ENCODE measurements at places on chromosomes 2 and 18.

DNA sequence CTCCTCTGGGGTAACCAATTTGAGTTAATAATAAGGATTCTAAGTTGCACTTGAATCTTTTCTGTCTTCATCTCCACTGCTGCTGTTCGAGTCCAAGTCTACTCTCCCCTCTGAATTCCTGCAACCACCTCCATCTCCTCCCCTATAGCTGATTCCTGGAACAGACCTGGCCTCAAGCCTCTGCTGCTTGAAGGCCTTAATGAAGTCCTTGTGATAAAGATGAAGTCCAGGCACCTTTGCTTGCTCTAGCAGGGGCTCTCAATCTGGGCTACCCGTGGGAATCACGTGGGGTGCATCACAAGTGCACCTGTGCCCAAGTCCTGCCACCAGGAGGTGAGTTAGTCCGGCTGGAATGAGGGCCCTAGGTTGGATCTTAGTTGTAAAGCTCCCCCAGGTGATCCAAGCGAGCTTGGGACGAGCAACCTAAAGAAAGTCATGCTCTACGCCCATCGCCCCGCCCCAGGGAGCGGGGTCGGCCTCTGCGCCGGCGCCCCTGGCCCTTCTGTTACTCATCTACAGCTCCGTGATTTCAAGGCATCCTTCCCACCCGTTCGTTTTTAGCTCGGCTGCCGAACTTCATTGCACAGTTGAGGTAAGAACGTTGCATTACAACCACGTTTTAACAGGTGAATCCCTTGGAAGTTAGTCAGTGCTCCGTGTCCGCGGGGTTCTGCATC lies 905 bp upstream of the IAH1 start:
- no peak for DNase-seq

DNA sequence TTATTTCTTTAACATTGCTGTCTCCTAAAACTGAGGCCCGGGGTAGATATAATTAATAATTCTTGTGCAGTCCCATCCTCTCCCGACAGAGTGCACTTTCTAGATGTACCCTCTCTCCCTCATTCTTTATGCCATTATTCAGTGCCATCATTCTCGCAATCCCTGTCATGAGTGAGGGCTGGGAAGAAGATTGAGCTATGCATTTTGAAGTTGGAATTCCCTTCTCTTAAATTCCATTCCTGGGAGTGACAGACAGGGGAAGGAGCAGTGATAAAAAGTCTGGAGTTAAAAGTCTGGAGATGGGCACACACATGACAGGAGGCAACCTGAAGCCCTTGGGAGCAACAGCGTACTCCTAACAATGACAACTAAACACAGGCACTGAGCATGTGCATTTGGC lies 2.6 kb upstream of the KCNE4 start:
- no peak for DNase-seq

- DNase-seq: no peak
Observed at GRCh38 chr2:157726946-157727345, 98.3 kb upstream of the ACVR1C start.

GRCh38 chr2:142300517-142300916 lies 169.7 kb upstream of the LRP1B start:
- DNase-seq: no peak

DNA sequence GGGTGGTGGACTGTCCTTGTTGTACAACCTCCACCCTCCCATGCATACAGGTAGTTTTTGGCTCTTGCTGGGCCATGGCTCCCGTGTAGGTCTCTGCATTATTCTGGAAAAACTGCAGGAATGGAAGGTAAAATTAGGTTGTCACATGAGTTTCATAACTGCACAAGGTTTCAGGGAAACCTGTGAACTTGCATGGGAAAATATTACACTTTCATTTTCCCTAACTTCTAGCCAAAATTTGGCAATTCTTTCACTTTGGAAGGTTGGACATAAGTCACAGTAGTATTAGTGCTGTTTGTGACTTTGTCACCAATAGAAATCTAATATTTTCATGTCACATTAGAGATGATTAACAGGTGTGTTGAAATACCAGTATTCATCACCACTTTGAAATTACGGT lies 118.1 kb upstream of the MGAT5 start:
- DNase-seq: no peak

- DNase-seq: peak; percentile 12
Observed at GRCh38 chr2:149160701-149161217, 122.3 kb downstream of the LYPD6B start.

GRCh38 chr2:66888791-66889631 lies 454.1 kb downstream of the MEIS1 start:
- DNase-seq: no peak

Data from CD4-positive, alpha-beta T cell (primary cell).